ENCODE measurements at places on chromosomes 1 and 21.

DNA sequence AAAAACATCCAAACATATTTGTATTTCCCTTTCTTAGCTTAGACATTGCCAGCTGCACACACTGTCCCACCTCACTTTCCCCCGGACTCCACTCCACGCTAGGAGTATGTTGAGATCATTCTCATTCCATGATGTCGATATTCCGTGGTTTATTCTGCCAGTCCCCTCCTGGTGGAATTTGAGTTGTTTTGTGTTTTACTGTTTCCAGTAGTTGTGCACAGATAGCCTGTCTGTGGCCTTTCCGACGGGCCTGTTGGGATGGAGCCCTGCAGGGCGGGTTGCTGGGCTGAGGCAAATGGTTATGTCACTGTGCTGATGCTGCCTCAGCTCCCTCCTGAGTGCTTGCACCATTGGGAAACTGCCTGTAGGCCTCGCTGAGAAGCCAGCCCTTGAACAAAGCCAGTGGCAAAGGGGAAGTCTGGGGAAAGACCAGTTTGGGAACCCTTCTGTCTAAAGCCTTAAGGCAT is 12.8 kb downstream of the TRAPPC10 start:
- DNase-seq, result no peak

GRCh38 chr21:45494851-45495680 is 47.2 kb downstream of the SLC19A1 start:
- DNase-seq, result no peak

DNA sequence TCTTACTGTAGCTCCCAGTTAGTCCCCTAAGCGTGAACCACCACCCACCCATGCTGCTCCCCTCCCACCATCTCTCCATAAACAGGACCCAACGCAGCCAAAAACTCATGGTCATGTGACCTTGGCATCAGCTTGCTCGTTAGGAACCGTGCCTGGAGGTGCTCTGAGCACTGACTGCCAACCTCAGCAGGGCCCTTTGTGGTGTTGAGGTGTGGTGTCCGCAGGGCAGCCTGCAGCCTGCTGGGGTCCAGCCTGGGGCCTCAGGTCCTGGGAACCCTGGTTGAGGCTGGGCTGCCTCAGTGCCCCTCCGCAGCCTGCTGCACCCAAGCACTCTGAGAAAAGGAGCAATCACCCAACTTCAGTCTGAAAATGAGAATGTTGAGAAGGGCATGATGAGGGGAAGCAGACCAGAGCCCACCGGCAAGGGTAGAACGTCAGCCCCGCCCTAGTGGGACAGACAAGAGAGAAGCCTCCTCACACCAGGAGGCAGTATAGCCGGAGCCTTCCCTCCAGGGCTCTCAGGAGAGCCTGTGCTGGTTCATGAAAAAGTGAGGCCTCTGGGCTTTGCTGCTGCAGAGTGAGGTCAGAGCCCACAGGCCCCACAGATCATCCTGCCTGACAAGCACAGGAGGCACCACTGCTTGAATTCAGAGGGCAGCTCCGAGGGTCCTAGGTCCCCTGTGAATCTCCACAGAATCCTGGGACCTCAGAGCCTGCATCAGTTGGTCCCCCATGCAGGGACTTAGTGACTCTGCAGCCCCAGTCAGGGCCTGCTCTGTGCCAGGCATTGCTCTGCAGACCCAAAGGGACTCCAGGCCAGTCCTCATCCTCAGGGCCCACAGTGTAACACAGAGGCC is 4.9 kb upstream of the COL6A2 start:
- DNase-seq, result no peak

GRCh38 chr21:35367553-35367952 is 318.5 kb upstream of the RUNX1 start:
- no peak for DNase-seq

- DNase-seq, result no peak
Observed at GRCh38 chr1:10267319-10267718, 56.9 kb downstream of the KIF1B start.

DNA sequence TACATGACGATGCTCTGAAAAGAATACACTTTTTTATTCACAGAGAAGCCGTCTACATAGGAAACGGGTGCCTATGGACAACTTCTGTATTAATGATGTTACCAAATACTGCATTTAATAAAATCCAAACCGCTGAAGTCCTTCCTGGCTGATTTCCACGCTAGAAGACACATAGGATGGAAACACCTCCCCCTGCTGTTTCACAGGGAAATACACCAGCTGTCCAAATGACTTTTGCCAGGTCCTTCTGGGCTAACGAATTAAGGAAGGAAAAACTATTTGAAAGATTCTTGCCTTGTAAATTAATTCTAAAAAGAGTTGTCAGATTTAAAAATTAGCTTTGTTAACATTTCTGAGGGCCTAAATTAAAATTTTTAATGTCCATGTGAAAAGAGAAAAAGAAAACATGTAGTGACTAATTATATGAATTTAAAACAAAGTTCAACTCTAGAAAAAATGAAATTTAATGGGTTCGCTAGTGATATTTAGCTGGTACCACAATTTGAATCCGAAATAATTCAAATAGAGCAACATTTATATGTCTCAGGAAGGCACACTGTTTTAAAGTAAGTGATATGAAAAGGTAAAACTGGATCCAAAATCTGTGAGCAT is 146.0 kb downstream of the RERE start:
- DNase-seq, result no peak

GRCh38 chr1:92848201-92848600 is 16.4 kb downstream of the RPL5 start:
- DNase-seq, result no peak

DNA sequence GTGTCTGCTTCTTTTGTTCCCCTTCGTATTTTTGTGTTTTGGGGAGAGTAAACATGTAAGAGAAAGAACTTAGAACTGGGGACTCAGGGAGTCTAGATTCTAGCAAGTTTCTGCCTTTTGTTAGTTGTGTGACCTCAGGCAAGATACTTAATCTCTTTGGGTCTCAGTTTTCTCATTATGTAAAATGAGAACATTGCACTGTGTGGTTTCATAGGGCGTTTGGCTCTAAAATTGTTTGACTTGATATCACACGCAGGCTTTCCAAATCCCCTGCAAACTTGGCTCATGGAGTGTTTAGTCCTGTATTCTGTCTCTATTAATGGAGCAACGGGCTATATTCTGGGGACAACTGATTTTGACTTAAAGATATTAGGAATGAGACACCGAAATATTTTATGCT is 57.7 kb downstream of the NTNG1 start:
- no peak for DNase-seq

Measured in stimulated activated CD8-positive, alpha-beta memory T cell treated with anti-CD3 and anti-CD28 coated beads, Interleukin-15, amount 100 ng/mL, for 24 hours (primary cell).